ENCODE measurements at places on chromosomes 5 and 9.

DNA sequence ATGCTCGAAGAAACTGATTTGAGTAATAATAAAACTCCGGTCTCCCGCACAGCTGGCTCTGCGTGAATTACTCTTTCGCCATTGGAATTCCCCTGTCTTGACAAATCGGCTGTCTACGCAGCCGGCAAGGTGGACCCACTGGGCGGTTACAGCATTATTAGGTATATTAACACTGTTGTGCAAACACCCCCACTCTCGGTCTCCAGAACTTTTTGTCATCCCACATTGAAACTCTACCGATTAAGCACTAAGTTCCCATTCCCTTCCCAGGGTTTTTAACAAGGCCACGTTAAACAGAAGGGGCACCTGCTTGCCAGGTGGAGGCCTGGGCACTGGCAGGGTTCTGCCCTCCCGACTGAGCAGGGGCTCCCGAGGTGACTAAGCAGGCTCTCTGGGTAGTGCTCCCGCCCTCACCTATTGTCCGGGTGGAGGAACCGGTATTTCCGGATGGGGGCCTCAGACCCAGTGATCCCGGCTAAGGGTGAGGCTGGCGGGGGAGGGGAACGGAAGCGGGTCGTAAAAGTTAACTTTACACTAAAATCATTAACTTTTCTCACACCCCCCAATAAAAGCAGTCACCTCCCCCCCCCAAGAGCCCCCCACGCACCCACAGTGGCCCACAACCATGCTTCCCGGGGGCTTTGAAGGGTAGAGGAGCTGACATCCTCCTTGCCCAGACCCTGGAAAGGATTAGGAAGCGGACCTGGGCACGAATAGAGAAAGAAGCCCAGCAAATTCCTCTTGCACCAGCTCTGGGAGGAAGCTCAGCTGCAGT lies 53.5 kb upstream of the TJP2 start:
- DNase-seq: no peak

GRCh38 chr5:6236858-6237481 lies 141.4 kb downstream of the MED10 start:
- DNase-seq: no peak

GRCh38 chr5:39017504-39017903 lies 56.7 kb downstream of the RICTOR start:
- no peak for DNase-seq

GRCh38 chr9:5756633-5757032 lies 76.3 kb downstream of the ERMP1 start:
- DNase-seq: no peak

- DNase-seq: peak; percentile 34
Observed at GRCh38 chr9:131274674-131275331, 1.5 kb downstream of the FAM78A start.

- DNase-seq: no peak
Observed at GRCh38 chr9:106675780-106676179, 187.2 kb upstream of the ZNF462 start.

GRCh38 chr5:65835191-65835590 lies 91.2 kb upstream of the ERBIN start:
- no peak for DNase-seq

DNA sequence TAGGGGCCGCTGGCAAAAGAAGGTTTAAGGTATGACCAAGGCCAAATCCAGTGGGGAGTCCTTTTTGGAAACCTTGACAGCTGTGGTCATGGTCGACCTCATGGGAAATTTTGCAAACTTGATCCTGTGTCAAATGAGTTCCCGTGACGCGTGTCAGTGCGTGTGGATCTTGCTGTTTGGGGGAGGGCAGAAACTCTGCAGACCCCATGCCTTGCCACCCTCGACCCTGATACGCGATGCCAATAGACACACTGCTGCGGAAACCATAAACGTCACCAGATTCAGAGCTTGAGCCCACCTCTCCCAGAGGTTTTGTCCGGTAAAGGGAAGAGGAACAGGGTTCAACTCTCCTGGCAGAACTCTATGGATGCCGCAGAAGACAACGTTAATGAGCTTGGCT lies 104.7 kb downstream of the ADAMTS2 start:
- no peak for DNase-seq

DNA sequence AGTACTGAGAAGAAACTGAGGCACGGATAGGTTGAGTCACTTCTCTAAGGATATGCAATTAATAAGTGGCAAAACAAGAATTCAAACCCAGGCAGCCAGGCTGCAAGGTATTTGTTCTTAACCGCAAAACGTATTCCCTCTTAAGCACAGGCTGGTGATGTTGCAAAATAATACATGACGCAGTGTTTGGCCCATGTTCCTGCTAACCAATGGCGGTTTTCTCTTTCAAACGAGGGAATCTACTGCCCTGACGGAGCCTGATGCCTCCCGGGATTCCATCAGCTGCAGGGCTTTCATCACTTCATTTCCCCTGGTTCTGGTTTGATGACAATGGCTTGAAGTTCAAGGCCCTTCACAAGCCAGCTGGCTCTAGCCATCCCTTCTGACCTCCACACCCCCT lies 154.8 kb downstream of the SLIT3 start:
- DNase-seq: no peak

DNA sequence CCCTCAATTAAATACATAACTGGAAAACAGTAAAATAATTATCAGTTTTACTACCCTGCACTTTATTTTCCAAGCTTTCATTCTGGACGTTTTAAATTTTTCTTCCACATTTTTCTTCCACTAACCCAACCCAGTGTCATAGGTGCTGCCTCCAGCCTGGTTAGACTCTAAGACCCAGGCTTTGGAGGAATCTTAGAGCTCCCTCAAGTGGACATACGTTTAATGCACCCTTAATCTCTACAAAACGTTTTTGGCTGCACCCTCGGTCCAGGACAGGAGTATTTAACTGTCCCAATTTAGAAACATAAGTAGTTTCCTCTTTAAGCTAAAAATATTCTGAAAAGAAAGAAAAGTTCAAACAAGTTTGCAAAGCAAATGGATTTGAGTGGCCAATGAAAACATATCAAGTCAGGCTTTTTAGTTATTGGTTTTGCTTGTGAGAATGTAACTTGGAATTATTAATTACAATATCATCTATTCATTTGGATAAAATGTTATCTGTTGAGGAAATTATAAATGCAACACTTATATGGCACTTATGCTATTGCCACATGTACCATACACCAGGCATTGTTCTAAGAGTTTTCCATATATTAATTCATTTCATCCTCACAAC lies 38.9 kb downstream of the CDH6 start:
- peak; percentile 67 for DNase-seq

DNA sequence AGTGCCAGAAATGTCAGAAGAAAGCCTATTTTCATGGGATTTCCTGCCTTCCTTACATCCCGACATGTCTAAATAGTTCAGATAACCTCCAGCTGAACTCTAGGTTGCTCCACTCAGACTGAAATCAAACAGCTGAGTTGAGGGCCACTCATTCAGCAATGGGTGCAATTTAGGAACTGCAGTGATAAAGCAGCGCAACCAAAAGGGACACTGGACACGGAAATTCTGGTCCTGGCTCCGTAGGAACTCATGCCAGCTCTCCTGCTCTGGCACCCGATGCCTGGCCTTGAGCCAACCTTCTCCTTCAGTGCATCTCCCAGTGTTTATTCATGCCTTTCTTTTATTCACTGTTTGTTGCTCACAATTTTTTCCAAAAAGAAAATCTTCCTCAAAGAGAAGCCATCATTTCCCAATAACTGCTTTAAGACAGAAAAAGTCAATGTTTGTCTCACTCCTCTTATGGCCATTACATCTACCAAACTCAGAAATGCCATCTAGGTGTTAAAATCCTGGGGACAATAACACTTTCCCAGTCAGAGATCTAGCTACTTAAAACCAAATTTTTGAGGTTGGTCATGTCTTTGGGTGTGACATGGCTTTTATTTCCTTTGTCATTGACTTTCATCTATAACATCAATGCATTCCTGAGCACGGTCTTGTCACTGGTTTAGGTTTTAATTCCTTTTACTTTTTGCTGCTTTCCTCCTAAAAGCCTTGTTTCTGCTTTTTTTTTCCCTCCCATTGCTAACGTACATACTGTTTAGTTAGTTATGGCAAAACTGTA lies 126.9 kb downstream of the PDE4D start:
- DNase-seq: no peak

GRCh38 chr9:96725576-96725975 lies 52.3 kb downstream of the ZNF510 start:
- DNase-seq: no peak

- DNase-seq: no peak
Observed at GRCh38 chr9:114972510-114973136, 42.2 kb upstream of the TNFSF8 start.

- DNase-seq: no peak
Observed at GRCh38 chr9:129351058-129351641, 173.1 kb upstream of the IER5L start.

- DNase-seq: no peak
Observed at GRCh38 chr9:35619800-35620158, 1.6 kb upstream of the CD72 start.

- no peak for DNase-seq
Observed at GRCh38 chr5:84149094-84149493, 235.6 kb downstream of the EDIL3 start.

DNA sequence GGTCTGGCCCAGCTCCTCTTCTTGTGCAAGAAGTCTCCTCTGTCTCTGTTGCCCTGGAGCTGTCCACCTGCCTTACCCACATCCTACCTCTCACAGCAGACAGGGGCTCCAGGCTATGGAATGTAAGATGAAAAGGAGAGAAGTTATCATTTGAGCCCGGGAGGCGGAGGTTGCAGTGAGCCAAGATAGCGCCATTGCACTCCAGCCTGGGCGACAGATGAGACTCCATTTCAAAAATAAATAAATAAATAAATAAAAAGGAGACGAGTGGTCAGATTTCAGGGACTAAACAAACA lies 37.5 kb upstream of the DENND4C start:
- DNase-seq: no peak

- DNase-seq: no peak
Observed at GRCh38 chr5:141051521-141051866, 320 bp downstream of the PCDHB1 start.

DNA sequence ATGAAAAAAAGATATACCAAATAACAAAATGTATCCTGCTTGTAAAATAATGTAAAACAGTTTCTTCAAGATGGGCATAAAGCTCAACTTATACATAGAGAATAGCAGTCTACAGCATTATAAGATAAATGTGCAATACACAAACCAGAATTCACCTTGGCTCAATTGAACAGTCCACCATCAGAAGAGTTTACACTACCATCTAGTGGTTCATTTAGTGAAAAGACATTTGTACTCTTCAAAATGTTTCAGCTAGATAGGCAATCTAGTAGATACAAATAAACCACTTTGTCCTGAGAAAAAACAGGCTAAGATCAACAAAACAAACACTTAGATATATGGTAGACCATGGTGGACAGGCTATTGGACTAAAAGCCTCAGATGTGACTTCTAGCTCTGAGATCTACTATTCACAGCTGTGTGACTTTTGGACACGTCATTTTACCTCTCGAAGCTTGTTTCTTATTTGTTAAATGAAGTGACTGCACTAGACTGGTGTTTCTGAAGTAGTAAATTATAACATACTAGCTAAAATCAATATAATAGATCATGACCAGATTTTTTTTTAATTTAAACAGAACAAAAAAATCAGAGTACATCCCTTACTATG lies 22.1 kb upstream of the TPD52L3 start:
- DNase-seq: peak; percentile 60

GRCh38 chr5:142017832-142018427 lies 5.1 kb upstream of the GNPDA1 start:
- peak; percentile 91 for DNase-seq

GRCh38 chr9:100586093-100586492 lies 8.2 kb downstream of the CAVIN4 start:
- DNase-seq: no peak

- no peak for DNase-seq
Observed at GRCh38 chr9:137435980-137436760, 5.0 kb downstream of the ENTPD8 start.

DNA sequence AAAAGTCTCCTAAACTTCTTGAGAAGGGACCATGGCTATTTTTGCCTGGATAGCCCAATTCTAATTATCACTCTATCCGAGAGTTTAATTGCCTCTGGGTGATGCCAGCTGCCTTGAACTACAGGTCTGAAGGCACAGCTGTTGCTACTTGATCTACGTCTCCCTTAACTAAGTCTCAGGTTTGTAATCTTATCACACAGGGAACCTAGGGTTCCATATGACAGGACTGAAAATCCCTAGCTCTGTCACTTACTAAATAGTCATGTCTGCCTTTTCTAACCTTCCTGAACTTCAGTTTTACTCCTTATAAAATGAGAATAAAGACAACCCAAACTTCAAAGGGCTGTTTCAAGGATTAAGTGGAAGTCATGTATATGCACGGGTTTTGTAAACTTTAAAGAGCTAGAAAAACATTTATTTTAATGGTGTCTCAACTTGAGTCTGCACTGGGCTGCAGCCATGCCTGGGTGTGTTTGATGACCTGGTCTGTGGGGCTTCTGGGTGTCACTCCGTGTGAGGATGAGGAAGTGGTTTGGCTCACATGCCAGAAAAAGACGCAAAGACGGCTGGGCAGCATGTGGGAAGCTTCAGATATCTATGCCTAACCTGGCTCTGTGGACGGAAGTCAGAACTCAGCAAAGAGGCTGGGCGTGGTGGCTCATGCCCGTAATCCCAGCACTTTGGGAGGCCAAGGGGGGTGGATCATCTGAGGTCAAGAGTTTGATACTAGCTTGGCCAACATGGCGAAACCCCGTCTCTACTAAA lies 129.3 kb upstream of the SLC44A1 start:
- peak; percentile 92 for DNase-seq

- DNase-seq: peak; percentile 57
Observed at GRCh38 chr9:126205265-126205664, 121.4 kb upstream of the MVB12B start.

GRCh38 chr9:100465761-100466160 lies 7.2 kb upstream of the TMEFF1 start:
- DNase-seq: no peak

DNA sequence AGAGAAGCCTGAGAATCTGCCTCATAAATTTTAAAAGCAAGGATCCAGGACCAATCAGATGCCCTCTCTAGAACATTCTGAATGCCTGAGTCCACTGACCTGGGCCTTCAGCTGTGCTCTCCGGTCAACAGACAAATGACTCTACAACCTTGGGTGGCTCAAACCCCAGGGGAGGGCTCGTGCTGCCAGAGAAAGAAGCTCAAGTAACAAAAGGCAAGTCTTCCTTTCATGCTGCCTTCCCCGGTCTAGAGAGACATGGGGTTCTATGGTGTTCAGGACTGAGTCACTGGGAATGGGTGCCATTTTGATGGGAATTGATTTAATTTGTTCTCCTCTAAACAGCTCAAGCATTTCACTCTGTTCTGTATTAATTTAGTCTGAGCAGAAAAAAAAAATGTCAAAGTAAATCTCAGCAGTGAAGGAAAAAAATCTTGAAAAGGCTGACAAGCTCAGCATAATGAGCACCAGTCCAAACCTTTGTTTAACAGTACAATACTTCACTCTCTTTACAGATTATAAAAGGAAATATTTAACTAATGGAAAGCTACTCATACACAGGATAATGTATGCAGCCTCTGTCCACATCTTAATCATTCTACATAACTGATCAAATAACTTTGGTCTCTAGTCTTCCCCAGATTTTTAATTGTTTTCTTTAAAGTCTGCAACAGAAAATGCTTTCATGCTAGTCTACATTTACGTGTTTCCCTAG lies 191.0 kb downstream of the GLIS3 start:
- no peak for DNase-seq
